ENCODE measurements at places on chromosomes 5 and 9. TPM values are rescaled to one million over a fixed set of nuclear protein-coding genes. Genes with fewer than 3 reads are reported as not detected.

Gene NUTM2G
- not detected for total RNA-seq

Gene LRRC70
- total RNA-seq: 0.60 TPM

Gene C9orf152
- total RNA-seq: not detected

Gene IFNA21
- total RNA-seq: not detected

Gene IL4
- 6.8 TPM for total RNA-seq

Gene ZNF883
- total RNA-seq: 0.95 TPM

Gene RBM22
- 72.7 TPM for total RNA-seq

GRCh38 chr5:34694012-34694411, 37.9 kb downstream of the RAI14 start:
- no peaks in the 10 kb centered on the region for H3K27me3 ChIP-seq
- no peak overlapping the region for H3K27ac ChIP-seq
- no peaks in the 10 kb centered on the region for H3K36me3 ChIP-seq
- H3K4me1 ChIP-seq: peaks cover 4% of the 10 kb centered on the region
- no peak overlapping the region for H3K4me3 ChIP-seq
- DNase-seq: no peak

GRCh38 chr9:77455312-77455927, 192.7 kb downstream of the GNA14 start:
- no peak overlapping the region for H3K27ac ChIP-seq
- H3K36me3 ChIP-seq: no peaks in the 10 kb centered on the region
- H3K4me1 ChIP-seq: no peaks in the 10 kb centered on the region
- H3K27me3 ChIP-seq: no peaks in the 10 kb centered on the region
- no peak for DNase-seq
- no peak overlapping the region for H3K4me3 ChIP-seq

GRCh38 chr5:158383486-158383885, 524.5 kb upstream of the CLINT1 start:
- no peak for DNase-seq
- H3K4me1 ChIP-seq: no peaks in the 10 kb centered on the region
- no peak overlapping the region for H3K4me3 ChIP-seq
- no peak overlapping the region for H3K27ac ChIP-seq
- no peaks in the 10 kb centered on the region for H3K27me3 ChIP-seq

- no peaks in the 10 kb centered on the region for H3K27me3 ChIP-seq
- no peak for DNase-seq
- no peak overlapping the region for H3K4me3 ChIP-seq
- H3K4me1 ChIP-seq: peaks cover 9% of the 10 kb centered on the region
- no peak overlapping the region for H3K27ac ChIP-seq
Measured at GRCh38 chr5:67306965-67307607, 110.5 kb upstream of the CD180 start.

GRCh38 chr5:119268387-119269060, 87.3 kb upstream of the TNFAIP8 start:
- peaks cover 43% of the 10 kb centered on the region for H3K4me1 ChIP-seq
- H3K4me3 ChIP-seq: peak overlapping the region; percentile 76
- H3K27ac ChIP-seq: peak overlapping the region; percentile 83
- no peaks in the 10 kb centered on the region for H3K27me3 ChIP-seq

- H3K27ac ChIP-seq: no peak overlapping the region
- H3K4me3 ChIP-seq: no peak overlapping the region
- no peaks in the 10 kb centered on the region for H3K36me3 ChIP-seq
- H3K27me3 ChIP-seq: no peaks in the 10 kb centered on the region
- H3K4me1 ChIP-seq: no peaks in the 10 kb centered on the region
Measured at GRCh38 chr5:1748845-1749244, 50.8 kb downstream of the MRPL36 start.

DNA sequence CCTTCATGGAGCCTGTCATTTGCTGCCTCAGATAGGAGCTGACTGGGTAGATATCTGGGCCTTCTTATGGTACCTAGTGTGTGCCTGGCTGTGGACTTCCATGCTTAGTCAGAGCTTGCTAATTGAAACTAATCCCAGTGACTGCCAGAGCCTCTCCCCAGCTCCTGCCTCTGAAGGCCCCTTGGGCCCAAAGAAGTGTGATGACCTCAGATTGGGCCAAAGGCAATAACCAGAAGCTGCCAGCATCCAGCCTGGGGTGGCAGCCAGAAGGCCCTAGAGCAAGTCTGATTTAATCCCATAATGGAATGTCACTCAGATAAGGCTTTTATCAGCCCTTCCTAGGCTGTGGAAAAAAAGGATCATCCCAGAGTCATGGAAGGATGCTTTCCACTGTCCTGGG, 17.1 kb upstream of the CDC23 start:
- H3K27ac ChIP-seq: no peak overlapping the region
- H3K4me3 ChIP-seq: no peak overlapping the region
- no peak for DNase-seq
- no peaks in the 10 kb centered on the region for H3K4me1 ChIP-seq

DNA sequence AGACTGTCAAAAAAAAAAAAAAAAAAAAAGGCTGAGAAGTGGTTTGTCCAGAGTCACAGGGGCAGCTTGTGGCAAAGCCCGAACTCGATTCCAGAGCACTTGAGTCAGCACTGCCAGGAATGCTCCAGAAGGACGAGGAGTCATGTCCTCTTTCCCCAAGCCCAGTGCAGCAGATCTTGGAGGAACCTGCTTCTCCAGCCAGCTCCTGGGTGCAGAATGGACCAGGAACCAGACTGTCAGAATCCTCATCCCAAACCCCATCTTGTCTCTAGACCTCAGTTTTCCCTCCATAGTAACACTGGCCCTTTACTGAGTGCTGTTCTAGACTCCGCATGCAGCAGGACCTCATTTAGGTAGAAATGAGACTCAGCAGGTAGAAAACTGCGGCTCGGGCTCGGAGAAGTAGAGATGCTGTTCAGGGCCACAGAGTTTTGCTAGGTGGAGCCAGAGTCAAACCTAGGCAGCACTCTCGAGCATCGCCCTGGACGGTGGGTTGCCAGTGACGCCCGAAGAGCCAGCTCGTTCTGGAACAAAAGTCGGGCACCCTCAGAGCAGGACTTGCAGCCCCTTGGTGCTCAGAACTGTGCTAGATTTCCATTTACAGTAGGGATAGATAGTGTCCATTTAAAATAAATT, 15.4 kb downstream of the CD74 start:
- no peak overlapping the region for H3K27ac ChIP-seq
- peaks cover 67% of the 10 kb centered on the region for H3K36me3 ChIP-seq
- H3K27me3 ChIP-seq: no peaks in the 10 kb centered on the region
- no peaks in the 10 kb centered on the region for H3K4me1 ChIP-seq
- H3K4me3 ChIP-seq: no peak overlapping the region
- no peak for DNase-seq

GRCh38 chr5:3526551-3527185, 69.0 kb upstream of the IRX1 start:
- H3K4me3 ChIP-seq: no peak overlapping the region
- no peaks in the 10 kb centered on the region for H3K27me3 ChIP-seq
- no peaks in the 10 kb centered on the region for H3K36me3 ChIP-seq
- no peaks in the 10 kb centered on the region for H3K4me1 ChIP-seq
- no peak for DNase-seq

GRCh38 chr5:1031306-1031959, 22.8 kb downstream of the NKD2 start:
- DNase-seq: no peak
- no peak overlapping the region for H3K4me3 ChIP-seq
- no peaks in the 10 kb centered on the region for H3K36me3 ChIP-seq
- no peaks in the 10 kb centered on the region for H3K4me1 ChIP-seq
- H3K27ac ChIP-seq: no peak overlapping the region

GRCh38 chr5:174323878-174324281, 278.4 kb downstream of the NSG2 start:
- no peaks in the 10 kb centered on the region for H3K4me1 ChIP-seq
- H3K36me3 ChIP-seq: no peaks in the 10 kb centered on the region
- DNase-seq: no peak
- H3K27me3 ChIP-seq: no peaks in the 10 kb centered on the region
- no peak overlapping the region for H3K27ac ChIP-seq
- no peak overlapping the region for H3K4me3 ChIP-seq

DNA sequence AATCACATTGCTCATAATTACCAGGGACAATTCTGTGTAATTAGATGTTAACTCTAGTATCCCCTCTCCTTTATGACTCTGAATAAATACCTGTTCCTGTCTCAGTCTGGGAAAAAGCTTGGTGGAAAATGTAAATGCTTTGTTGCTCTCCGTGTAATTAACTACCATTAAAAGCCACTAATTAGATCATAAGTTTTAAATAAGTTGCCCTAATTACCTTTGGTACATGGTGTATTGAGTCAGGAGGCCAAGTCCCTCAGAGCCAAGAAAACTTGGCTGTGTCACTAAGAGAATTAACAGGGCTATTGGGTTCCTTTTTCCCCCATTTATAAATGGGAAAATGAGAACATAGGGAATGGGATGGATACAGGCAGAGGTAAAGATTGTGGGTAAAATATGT, 617.6 kb downstream of the TLR4 start:
- no peak overlapping the region for H3K4me3 ChIP-seq
- no peaks in the 10 kb centered on the region for H3K27me3 ChIP-seq
- H3K27ac ChIP-seq: no peak overlapping the region
- H3K4me1 ChIP-seq: no peaks in the 10 kb centered on the region
- H3K36me3 ChIP-seq: no peaks in the 10 kb centered on the region

DNA sequence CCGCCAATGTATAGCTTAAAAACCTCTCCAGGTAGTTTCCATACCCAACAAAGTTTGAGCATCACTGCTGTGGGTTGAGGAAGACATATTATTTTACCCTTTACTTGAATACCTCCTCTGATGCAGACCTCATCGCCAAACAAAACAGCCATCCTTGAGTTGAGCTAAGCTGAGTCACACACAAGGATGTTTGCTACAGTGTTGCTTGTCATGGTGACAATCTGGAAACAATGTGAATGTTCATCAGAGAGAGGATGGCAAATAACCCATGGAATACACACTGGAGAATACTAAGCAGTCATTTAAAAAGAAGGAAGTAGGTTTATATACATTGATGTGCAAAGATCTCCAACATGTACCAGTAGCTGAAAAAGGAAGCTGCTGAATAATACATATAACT, 41.1 kb upstream of the TCF7 start:
- no peaks in the 10 kb centered on the region for H3K36me3 ChIP-seq
- H3K4me3 ChIP-seq: no peak overlapping the region
- no peak overlapping the region for H3K27ac ChIP-seq
- peaks cover 73% of the 10 kb centered on the region for H3K4me1 ChIP-seq
- no peak for DNase-seq
- H3K27me3 ChIP-seq: no peaks in the 10 kb centered on the region

- no peak overlapping the region for H3K4me3 ChIP-seq
- H3K27me3 ChIP-seq: peaks cover 9% of the 10 kb centered on the region
- no peaks in the 10 kb centered on the region for H3K36me3 ChIP-seq
Measured at GRCh38 chr5:3601061-3601710, 5.6 kb downstream of the IRX1 start.

GRCh38 chr9:751137-752051, 90.1 kb upstream of the DMRT1 start:
- H3K36me3 ChIP-seq: no peaks in the 10 kb centered on the region
- H3K4me1 ChIP-seq: peaks cover 32% of the 10 kb centered on the region
- no peak overlapping the region for H3K27ac ChIP-seq

GRCh38 chr9:132609184-132609583, 26.8 kb downstream of the BARHL1 start:
- no peaks in the 10 kb centered on the region for H3K4me1 ChIP-seq
- DNase-seq: no peak
- H3K27me3 ChIP-seq: no peaks in the 10 kb centered on the region
- no peak overlapping the region for H3K27ac ChIP-seq

DNA sequence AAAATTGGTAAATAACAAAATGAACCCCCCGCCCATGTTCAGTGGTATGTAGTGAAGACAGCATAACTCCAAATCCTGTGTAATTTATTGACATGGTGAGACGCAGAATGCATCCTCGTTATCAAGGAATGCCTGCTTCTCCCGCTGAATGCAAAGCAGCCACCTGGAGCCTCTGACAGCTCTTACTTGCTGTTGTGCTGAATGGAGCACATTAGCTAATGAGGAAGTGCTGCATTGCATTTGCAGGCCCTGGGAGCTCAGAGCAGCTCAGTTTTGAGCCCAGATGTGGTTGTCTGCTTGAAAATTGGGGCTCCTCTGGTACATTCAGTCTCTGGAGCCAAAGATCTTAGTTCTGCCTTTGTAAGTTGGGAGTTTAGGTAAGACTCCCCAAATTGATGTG, 28.9 kb downstream of the PLAC8L1 start:
- no peaks in the 10 kb centered on the region for H3K36me3 ChIP-seq
- no peak for DNase-seq
- H3K27ac ChIP-seq: no peak overlapping the region
- no peak overlapping the region for H3K4me3 ChIP-seq
- H3K27me3 ChIP-seq: no peaks in the 10 kb centered on the region

- no peaks in the 10 kb centered on the region for H3K36me3 ChIP-seq
- DNase-seq: no peak
- no peak overlapping the region for H3K4me3 ChIP-seq
- no peaks in the 10 kb centered on the region for H3K4me1 ChIP-seq
- H3K27ac ChIP-seq: peak overlapping the region; percentile 33
- no peaks in the 10 kb centered on the region for H3K27me3 ChIP-seq
Measured at GRCh38 chr5:135456238-135457099, 4.3 kb upstream of the TIFAB start.

DNA sequence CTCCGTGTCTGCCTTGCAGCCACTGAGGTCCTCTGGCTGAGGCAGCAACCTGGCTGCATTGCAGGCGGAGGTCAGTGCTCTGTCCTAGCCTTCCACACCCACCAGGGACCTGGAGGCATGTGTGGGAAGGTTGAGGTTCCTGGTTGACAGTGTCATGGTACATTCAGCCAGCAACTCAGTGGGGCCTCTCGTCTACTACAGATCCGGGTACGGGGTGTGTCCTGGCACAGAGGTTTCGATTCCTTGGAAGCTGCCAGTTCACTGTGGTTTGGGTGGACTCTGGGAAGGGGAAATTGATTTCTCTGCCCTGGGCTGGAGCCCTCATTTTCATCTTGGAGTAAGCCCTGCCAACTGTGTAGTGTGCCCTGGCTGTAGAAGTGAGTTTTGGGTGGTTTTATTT, 45.1 kb downstream of the PDE8B start:
- no peak for DNase-seq
- no peak overlapping the region for H3K27ac ChIP-seq
- no peaks in the 10 kb centered on the region for H3K36me3 ChIP-seq
- no peak overlapping the region for H3K4me3 ChIP-seq
- no peaks in the 10 kb centered on the region for H3K4me1 ChIP-seq
- H3K27me3 ChIP-seq: no peaks in the 10 kb centered on the region

GRCh38 chr5:149561848-149562247, 10.6 kb upstream of the CSNK1A1 start:
- H3K4me1 ChIP-seq: peaks cover 20% of the 10 kb centered on the region
- no peak overlapping the region for H3K4me3 ChIP-seq
- H3K36me3 ChIP-seq: no peaks in the 10 kb centered on the region
- H3K27me3 ChIP-seq: no peaks in the 10 kb centered on the region
- no peak for DNase-seq
- peak overlapping the region; percentile 20 for H3K27ac ChIP-seq

DNA sequence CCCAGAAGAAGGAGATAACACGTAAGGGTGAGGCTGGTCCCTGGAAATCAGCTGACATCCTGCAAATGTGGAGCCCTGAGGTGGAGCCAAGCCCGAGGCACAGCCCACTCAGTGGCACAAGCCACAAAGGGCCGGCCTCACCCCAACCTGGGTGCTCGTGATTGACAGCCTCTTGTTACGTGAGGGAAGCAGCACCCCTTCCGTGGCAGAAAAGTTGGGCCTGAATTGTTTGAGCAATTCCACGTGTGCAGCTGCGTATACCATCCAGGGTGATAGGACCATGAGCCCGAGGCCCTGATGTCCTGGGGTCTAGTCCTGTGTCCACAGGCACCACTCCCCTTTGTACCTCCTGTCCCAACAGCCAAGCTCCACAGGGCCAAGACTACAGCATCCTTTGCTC, 4.8 kb downstream of the ORM2 start:
- no peaks in the 10 kb centered on the region for H3K27me3 ChIP-seq
- H3K27ac ChIP-seq: no peak overlapping the region
- H3K4me3 ChIP-seq: no peak overlapping the region
- H3K4me1 ChIP-seq: no peaks in the 10 kb centered on the region
- peaks cover 31% of the 10 kb centered on the region for H3K36me3 ChIP-seq
- DNase-seq: no peak

GRCh38 chr5:146041180-146041789, 64.1 kb downstream of the PLAC8L1 start:
- DNase-seq: no peak
- H3K4me3 ChIP-seq: no peak overlapping the region
- H3K4me1 ChIP-seq: no peaks in the 10 kb centered on the region
- H3K36me3 ChIP-seq: no peaks in the 10 kb centered on the region

All from CD8-positive, alpha-beta memory T cell (primary cell).